ENCODE measurements at places on chromosomes 6 and 20.

- peak; percentile 78 for DNase-seq
These were observed 39.8 kb upstream of the ARHGAP18 start for GRCh38 chr6:129749749-129750120.

GRCh38 chr6:37554480-37554819 is 54.8 kb upstream of the CCDC167 start:
- no peak for DNase-seq

- DNase-seq = no peak
These were observed 100.3 kb downstream of the TMEM242 start for GRCh38 chr6:157223021-157223430.

DNA sequence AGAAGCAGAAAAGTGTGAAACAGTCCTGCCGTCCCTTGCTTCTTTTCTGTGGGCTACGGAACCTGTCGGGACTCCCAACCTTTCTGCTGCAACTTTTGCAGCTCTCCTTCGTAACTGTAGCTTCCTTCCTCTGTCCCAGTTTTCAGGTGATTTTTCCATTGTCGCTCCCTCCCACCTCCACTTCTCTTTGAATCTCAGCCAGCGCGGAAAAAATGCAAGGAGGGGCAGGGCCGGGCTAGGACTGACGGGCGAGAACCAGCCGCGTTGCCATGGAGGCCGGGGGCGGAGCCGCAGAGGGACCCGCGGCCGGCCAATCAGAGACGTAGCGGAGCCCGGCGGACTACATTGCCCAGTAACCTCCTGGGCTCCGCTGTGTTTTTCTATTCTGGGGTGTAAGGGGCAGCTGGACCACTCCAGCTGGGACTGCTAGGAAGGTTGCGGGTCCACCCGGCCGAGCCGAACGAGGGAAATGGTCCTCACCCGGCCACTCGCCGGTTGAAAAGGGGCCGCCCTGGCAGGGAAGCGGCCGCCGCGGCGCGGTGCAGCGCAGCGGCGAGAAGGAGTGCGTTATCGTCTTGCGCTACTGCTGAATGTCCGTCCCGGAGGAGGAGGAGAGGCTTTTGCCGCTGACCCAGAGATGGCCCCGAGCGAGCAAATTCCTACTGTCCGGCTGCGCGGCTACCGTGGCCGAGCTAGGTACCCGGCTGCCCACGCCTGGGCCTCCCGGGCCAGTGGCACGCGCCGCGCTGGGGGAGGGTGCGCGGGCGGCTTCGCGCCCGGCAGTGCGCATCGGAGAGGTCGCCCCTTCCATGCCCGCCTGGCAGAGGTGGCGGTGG is at the start of the genes CYP39A1 and SLC25A27:
Gene CYP39A1, minus strand, starts transcription at position 216 of the 836 bp plus-strand sequence. CDS start 236 bp downstream, outside the sequence.
Gene SLC25A27, plus strand, starts transcription at position 373 of the 836 bp plus-strand sequence. Its CDS starts 218 bp downstream, at position 591.
- DNase-seq = peak; percentile 41

DNA sequence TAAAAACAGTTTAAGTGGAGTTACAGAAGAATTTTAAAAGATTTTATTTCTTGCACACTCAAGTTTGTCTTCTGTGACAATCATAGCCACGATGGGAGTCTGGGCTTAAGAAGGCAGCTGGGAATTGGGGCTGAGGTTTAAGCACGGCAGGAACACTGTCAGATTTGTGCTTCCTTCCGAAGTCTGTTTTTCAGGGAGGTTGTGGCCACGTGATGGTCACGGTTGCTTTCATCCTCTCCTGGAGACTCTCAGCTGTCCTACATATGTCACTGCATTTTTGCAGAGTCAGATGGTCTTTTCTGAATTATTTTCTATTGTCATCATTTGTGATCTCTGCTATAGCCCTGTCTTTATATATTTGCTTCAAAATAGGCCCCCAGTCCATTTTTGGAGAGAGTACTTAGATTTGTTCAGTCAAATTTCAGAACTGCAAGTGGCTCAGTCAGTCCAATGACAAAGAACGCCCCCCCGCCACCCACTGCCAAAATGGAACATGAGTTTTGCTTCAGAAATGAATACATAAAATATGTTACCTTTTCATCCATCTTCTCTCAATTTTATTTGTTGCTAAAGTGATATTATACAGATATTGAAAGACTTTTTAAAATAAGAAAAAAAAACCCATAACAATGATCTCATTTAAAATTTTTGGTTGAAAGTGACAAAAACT is 111.8 kb upstream of the ZFP64 start:
- DNase-seq = no peak

GRCh38 chr6:88548891-88549505 is 382.9 kb upstream of the CNR1 start:
- no peak for DNase-seq

- no peak for DNase-seq
These were observed 90.0 kb downstream of the RAMACL start for GRCh38 chr6:166496460-166496859.

- DNase-seq = no peak
These were observed 454.7 kb downstream of the TFAP2B start for GRCh38 chr6:51273228-51273961.

DNA sequence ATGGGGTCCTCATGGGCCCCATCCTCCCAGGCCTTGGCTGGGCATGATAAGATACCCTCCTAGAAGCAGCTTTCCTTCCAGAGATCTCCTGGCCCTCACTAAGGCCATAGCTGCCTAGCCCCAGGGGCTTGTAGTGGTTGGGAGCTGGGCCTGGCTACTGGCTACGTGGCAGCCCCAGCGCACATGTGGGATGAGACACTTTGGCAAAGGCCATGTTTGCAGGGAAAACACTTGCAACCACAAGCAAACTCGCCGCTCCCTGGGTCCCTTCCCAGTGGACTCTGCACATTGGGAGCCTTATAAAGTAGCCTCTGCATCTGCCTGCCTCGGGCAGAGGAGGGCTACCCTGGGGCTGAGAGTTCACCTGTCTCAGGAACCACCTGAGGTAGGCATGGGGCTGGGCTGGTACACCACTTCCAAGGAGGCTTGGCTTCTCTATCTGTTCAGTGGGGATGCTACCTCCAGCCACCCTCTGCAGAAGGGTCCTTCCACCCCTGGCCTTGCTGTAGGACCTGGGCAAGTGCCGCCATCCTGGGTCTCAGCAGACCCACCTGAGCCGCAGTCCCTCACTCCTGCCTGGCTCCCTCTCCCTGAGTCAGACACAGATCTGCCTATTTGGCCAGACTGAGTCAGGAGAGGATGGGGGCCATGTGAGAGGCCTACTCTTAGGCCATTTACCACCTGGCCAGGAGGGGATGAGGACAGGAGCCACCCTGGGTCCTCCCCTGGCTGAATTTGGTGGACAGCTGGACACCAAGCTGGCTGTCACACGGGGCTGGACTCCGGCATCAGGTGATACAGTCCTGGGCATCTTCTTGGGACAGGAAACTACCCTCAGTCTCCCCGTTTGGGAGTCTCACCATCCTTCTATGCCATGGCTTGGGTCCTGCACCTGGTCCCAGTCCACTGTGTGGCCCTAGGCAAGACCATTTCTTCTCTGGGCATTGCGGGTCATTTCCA is at the start of gene BPIFB2:
Gene BPIFB2, plus strand, starts transcription at position 329 of the 960 bp plus-strand sequence. CDS start 871 bp downstream, outside the sequence.
- no peak for DNase-seq

GRCh38 chr20:36339646-36340592 is 33.8 kb downstream of the DLGAP4 start:
- no peak for DNase-seq

All from HS-5 (cell line).